ENCODE measurements at places on chromosomes 1 and 21.

GRCh38 chr1:48058135-48059025, 61.2 kb upstream of the TRABD2B start:
- DNase-seq, result no peak

DNA sequence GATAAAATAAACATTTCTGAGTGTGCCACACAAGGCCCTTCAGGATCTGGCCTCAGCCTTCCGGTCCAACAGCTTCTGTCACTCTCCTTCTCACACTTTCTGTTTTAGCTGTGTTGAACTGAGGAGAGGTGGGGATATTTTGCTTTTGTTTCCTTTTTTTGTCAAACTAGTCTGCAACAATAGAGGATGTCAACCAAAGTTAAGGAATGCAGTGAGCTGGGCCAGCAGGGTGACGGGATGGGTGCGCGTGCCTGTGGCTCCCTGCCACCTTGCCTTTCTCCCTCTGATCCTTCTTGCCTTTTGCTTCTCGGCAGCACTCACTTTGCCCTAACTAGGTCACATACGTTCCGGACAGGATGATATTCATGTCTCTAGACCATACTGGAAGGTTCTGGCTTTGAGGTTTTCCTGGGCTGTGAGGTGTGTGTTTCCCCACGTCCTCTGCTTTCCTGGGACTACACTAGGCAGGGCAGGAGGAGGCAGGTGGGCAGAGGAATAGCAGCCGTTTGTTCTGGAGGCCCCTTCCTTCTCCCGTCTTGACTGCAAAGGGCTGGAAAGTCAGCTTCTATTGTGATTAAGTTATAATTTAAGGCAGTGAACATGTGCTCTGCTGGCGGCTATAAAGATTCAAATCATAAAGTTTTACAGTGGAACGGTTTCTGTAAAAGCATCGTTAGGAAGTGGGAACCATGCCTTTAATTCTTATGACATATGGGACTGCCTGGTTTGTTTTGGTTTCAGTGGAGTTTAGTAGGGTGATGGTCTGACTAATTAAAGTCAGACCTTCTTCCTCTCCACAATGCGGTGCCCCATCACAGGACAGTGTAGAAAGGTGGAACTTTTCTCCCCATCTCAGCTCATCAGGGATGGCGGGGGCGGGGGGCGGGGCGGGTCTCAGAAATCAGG, 67.8 kb downstream of the RNF220 start:
- no peak for DNase-seq

DNA sequence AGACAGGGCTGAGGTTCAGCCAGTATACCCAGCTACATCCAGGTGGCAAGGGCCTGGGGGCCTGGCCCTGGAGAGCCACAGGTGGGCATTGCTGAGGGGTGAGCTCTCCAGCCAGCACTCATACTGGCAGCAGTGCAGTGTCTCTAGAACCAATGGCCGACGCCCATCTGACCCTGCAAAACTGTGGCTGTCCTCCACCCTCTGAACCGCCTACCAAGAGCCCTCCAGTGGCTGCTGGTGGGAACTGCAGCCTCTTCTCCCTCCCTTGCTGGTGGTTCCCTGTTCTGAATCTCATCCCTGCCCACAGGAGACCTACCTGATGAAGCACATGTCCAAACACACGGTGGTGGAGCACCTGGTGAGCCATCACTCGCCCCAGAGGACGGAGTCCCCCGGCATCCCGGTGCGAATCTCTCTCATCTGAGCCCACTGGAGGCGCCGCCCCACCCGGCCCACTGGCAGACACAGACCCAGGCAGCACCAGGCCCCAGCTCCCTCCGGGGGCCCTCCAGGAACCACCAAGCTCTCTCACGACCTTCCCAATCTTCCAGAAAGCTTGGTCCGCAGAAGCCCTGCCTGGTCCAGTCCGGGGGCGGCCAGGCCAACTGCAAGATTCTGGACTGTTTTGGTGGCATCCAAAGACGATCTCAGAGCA, 22.1 kb downstream of the A3GALT2 start:
- peak; percentile 56 for DNase-seq

- DNase-seq, result no peak
Observed at GRCh38 chr1:239662950-239663349, 276.6 kb downstream of the CHRM3 start.

GRCh38 chr1:19360843-19361610, 48.9 kb downstream of the SLC66A1 start:
- no peak for DNase-seq

- peak; percentile 62 for DNase-seq
Observed at GRCh38 chr1:205658943-205659581, 21.2 kb downstream of the SLC45A3 start.

DNA sequence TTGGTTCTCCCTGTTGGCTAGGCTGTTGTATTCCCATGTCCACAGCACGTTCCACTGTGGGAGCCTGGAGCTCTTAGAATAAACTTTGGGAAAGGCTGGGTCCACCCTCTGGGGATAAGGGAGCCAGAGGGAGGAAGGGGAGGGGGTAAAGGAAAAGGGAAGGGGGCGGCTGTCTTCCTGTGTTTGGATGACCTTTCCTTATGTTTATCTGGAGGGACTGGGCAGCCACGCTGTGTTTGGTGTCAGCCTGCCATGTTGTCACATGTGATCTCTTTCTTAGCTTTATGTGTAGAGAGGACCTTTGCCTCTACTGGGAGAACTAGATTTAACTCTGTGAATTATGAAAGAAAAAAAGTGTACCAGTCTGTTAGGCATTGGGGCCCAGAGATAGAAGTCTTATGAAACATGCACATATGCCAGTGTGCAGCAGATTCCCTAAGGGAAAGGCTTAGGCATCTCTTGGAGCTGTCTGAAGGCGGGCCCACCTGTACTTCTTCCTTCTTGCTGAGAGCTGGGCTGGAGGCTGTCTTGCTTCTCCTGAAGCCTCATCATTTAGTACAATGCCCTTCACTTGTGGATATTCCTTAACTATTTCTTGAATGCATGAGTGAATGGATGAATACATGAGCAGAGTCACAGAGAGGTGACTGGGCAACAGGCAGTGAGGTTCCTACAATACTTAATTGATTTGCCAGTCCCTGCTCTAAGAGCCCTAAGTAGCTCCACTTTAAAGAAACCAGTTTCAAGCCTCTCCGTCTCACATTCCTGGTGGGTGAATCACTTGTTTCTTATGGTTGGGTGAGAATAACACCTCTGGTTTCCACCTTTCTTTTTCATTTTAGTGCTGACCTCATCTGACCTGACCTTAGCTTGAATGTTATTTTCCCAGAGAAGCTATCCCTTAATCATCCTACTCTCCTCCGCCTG, 62.5 kb upstream of the ARHGAP29 start:
- DNase-seq, result peak; percentile 80

GRCh38 chr1:68255301-68255700, 23.0 kb upstream of the WLS start:
- no peak for DNase-seq

GRCh38 chr21:17784604-17785402, 34.4 kb downstream of the C21orf91 start:
- DNase-seq, result peak; percentile 56

DNA sequence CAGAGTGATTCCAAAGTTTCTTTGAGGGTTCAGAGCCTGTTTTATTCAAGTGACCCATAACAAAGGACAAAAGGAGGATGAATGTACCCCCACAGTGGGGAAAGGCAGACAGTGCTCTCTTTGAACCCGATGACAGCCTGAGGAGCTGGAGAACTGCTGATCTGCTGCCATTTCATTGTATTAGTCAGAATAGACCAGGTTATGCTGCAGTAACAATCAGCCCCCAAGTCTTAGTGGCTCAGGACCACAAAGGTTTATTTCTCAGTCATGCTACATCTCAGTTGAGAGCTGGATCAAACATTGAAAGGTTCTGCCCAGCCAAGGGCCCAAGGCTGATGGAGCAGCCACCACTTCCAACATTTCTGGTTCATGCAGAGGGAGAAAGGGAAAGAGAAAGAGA, 88.9 kb downstream of the HUNK start:
- DNase-seq, result no peak

- DNase-seq, result no peak
Observed at GRCh38 chr1:167369175-167369574, 148.5 kb downstream of the POU2F1 start.

- no peak for DNase-seq
Observed at GRCh38 chr21:14554948-14555347, 8.8 kb upstream of the SAMSN1 start.

GRCh38 chr1:203120325-203121153, 7.0 kb upstream of the ADORA1 start:
- DNase-seq, result no peak

GRCh38 chr21:42392731-42393442, 3.0 kb downstream of the TMPRSS3 start:
- DNase-seq, result peak; percentile 43

DNA sequence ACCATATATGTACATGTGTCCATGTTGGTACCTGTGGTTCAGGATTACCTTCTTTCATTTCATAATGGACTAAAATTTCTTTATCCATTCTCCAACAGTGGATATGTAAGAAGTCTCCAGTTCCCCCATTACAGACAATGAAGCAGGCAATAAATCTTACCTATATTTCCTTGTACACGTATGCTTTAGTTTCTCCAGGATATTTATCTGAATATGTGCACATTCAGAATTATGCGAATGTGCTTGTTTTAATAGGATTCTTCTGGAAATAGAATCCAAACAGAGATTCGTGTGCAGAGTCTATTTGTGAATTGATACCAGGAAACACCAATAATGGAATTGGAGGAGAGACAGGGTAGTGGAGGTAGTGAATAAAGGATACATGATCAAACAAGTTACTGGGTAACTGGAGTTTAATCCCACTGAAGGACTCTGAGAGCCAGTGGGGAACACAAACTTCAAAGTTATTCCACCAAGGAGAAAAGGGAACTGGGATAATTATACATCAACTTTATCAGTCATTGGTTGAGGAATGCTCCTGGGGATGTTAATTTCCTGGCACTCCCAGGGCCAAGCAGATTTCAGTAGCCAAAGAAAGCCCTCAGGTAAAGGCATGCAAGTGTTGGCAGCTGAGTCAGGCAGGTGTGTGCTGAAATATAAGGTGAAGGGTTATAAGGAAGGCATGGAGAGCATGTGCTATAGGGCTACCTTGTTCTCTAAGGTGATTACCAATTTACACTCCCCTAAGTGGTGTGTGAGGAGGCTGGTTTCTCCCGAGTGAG, 374.9 kb upstream of the PBX1 start:
- no peak for DNase-seq

DNA sequence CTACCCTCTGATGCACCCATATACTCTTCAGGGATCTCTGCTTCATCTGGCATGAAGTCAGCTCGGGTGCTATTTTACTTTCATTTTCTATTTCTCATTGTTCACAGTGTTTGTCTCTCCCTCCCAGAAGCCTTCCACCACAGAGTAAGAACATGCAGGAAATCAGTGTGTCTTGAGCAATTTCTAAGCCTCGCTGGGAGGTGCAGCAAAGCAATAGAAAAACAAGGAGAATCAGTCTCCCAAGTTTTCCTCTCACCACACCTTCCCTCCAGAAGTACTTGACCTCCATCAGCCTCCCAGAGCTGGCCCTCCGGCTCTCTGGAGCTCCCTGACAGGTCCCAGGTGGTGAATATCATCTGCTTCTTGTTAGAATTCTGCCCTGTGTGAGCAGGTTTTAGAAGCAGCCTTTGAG, 594.7 kb upstream of the CAMK1G start:
- peak; percentile 70 for DNase-seq

GRCh38 chr1:86183810-86184209, 27.2 kb upstream of the COL24A1 start:
- no peak for DNase-seq

GRCh38 chr1:234533034-234533891, 54.3 kb upstream of the TARBP1 start:
- peak; percentile 94 for DNase-seq

- peak; percentile 23 for DNase-seq
Observed at GRCh38 chr1:188499690-188500089, 1670.9 kb downstream of the PLA2G4A start.

- no peak for DNase-seq
Observed at GRCh38 chr1:231847612-231848397, 221.2 kb downstream of the DISC1 start.

DNA sequence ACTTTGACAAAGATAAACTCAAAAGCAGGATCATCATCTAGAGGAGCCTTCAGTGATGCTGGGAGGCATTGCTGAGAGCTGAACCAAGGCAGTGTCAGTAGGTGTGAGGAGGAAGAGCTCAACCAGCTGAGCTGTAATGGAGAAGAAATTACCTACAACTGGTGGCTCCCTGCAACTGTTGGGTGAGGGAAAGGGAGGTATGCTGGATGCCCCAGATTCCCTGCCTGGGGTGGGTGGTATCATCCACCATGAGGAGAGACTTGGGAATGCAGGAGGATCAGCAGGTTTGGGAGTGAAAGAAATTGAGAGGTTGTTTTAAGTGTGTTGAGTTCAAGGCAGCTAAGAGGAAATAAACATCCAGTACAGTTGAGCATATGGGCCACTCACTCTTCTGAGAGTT, 199.8 kb downstream of the DNM3 start:
- DNase-seq, result no peak

DNA sequence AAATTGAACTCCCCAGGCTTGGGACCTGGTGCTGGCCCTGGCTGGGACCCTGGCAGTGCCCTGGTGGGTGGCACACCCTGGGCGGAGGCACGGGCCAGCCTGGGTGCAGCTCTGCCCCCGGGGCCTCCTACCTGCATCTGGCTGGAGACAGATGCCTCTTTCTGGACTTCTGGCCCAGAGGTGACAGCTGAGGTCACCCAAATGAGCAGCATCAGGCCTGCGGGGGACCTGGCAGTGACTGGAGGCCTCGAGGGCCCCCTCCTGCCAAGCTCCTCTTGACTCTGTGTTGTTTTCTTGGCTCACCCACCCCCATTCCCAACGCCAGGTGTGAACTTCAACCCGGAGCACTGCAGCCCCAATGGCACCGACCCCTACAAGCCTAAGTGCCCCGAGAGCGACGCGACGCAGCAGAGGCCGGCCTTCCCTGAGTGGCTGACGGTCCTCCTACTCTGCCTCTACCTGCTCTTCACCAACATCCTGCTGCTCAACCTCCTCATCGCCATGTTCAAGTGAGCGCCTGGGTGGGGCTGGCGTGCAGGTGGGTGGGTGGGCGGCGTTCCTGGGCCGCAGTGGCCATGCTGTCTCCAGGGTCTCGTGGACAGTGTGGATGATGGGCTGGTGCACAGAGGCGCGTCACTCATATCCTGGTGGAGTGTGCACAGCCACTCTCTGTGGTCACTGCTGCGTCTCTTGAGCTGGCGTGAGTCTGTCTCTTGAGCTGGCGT, 41.6 kb upstream of the LRRC3 start:
- no peak for DNase-seq

GRCh38 chr1:172936088-172936645, 114.6 kb downstream of the TNFSF18 start:
- no peak for DNase-seq

- no peak for DNase-seq
Observed at GRCh38 chr1:178055779-178056471, 38.0 kb upstream of the RASAL2 start.

- no peak for DNase-seq
Observed at GRCh38 chr1:114749835-114750234, 7.9 kb downstream of the CSDE1 start.

- no peak for DNase-seq
Observed at GRCh38 chr1:20445956-20446355, 40.1 kb downstream of the CAMK2N1 start.

DNA sequence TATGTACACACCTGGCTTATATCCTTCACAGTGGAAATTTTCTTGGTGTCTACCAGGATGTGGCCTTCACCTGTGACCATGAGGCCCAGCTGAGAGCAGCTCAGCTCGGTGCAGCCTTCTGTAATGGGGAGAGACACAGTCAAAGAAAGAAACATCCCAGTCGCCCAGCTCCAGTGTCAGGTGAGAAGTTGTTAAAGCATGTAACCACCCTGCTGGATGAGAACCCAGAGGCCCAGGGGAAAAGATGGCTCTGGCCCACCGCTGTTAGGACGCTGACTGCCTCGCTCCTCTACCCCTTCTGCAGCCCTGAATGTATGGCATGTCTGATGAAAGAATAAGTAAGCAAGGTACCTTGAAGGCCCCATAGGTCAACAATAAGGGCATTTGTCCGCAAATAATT, 52.7 kb downstream of the SCCPDH start:
- no peak for DNase-seq
